ENCODE measurements at places on chromosomes 7 and 10.

DNA sequence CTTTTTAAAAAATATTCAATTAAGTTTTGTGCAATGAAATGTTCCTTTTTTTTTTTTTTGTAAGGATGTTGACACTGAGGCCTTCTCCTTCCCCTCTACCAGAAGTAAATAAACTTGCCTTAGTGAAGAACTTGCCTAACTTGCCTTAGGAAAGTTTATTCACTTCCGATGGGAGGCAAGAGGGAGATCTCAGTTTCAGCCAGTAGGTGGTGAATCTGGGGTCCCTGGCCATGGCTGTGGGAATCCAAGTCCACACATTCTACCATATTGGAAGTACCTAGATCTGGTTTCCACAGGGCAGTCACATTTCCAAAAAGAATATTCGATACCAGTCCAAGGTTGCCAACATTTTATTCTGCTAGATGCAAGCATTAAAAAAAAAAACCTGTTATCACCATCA, 270.9 kb downstream of the CCSER2 start:
- DNase-seq = no peak
- H3K36me3 ChIP-seq = no peaks in the 10 kb centered on the region
- peaks cover 2% of the 10 kb centered on the region for H3K27me3 ChIP-seq

- no peak overlapping the region for H3K27ac ChIP-seq
- H3K27me3 ChIP-seq = no peaks in the 10 kb centered on the region
- H3K36me3 ChIP-seq = peaks cover 6% of the 10 kb centered on the region
- H3K4me3 ChIP-seq = no peak overlapping the region
These were observed 131.8 kb downstream of the ANK3 start for GRCh38 chr10:60257767-60258428.

DNA sequence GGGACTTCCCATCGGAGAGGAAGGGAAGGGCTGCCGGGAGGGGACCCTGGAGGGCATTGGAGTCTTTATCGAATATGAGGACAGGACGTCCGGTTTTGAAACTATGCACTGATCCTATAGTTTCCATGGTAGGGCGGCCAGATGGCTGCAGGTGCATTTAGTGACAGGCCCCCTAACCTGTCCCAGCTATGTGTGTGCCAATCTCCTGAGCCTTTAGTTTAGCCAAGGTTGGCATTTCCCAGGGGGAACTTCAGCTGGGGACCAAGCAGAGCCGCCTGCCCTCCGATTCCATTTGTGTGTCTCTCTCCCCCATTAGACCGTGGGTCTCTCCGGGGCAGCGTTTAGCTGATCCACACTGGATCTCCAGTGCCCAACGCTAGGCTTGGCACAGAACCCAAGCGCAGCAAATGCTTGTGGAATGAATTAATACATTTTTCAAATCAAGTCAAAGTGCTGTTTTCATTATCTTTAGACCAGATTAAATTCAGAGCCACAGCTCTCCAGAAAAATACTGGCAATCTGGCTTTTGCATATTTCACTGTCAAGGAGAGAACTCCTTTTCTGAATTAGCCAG, 19.9 kb downstream of the TMEM270 start:
- H3K27ac ChIP-seq = no peak overlapping the region
- no peaks in the 10 kb centered on the region for H3K36me3 ChIP-seq

DNA sequence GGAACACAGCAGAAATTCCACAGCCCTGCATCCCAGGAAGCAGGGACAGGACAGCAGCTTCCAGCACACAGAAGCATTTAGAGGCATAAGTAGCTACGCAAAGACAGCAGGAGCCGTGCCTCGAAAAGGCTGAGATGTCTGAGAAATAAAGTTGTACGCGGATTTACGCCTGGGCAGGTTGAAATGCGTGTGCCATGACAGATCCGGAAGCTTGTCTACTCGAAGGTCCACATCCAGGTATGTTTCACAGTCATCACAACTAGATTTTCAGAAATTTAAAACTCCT, 26.1 kb downstream of the DIP2C start:
- H3K27me3 ChIP-seq = no peaks in the 10 kb centered on the region
- DNase-seq = no peak
- no peak overlapping the region for H3K4me3 ChIP-seq
- no peak overlapping the region for H3K27ac ChIP-seq
- no peaks in the 10 kb centered on the region for H3K4me1 ChIP-seq
- no peaks in the 10 kb centered on the region for H3K36me3 ChIP-seq

DNA sequence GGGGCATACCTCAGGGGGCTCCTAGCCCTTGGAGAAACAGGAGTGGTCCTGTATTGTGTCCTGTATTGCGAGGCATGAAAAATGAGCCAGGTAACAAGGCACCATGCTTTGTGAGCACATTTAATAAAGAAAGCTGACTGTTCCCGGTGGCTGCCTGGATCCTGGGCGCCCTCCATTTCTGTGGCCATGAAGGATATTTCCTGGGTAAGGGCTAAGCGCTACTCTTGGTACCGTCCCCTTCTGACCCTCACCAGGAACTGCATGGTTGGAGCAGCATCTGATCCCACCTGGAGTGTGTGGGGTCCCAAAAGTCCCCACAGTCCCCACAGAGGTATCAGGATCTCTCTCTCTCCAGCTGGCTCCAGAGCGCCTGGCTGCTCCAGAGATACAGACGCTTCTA, 139.5 kb downstream of the MAPK8 start:
- H3K4me1 ChIP-seq = no peaks in the 10 kb centered on the region
- DNase-seq = no peak
- H3K27ac ChIP-seq = no peak overlapping the region
- no peaks in the 10 kb centered on the region for H3K27me3 ChIP-seq

All from T-helper 2 cell treated with Interferon-gamma antibody and Interleukin-4, amounts not matched to agents 5 μg/mL and 100 μg/mL, for 36 hours (primary cell).